ENCODE measurements at places on chromosomes 3 and 15.
A peak's percentile ranks its signal among the peaks of the same experiment; 100 is the strongest.

DNA sequence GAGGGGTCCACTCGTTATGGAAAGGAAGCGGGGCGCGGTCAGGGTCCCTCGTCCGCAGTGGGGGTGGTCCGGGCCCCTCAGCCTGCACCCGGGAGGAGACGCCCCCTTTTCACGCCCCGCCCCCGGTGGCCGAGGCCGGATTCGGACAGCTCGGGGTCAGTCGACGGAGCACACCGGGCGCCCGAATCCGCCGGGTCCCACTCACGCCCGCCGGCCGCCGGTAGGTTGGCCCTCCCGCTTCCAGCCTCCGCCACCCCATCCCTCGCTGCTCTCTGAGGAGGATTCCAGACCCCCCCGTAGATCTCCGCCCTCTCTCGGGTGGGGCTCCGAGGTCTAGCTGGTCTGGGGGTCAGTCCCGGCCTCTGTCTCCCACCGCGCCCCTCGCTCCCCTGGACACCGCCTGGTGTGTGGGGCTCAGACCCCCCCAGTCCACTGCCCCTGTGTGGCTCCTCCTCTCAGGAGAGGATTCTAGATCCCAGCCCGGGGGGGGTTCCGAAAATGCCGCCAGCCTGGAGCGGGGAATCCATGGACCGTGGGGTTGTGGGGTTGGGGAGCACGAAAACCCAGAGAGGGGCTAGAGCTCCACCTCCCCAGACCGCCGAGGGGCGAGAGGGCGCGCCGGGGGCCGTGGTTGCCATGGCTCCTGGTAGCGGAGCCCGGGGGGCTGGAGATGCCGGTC lies 725 bp downstream of the CHL1 start:
- no peak for DNase-seq

GRCh38 chr3:115239717-115240116 lies 92.6 kb upstream of the ZBTB20 start:
- peak; percentile 98 for DNase-seq

DNA sequence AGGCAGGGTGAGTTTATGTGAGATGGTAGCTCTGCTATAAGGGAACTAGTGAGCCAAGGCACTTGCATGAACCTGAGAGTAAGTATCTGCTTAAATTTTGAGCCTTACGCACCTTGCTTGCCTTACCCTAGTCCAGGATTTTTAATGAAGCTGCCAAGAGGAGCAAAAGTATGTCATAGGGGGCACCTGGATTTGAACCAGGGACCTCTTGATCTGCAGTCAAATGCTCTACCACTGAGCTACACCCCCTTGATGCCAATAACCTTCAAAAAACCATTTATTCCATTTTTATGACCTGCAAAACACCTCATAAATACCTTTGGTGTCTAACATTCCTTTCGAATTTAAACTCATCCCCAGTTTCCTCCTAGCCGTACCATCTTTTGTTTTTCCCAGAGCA lies 88.3 kb upstream of the ACP3 start:
- peak; percentile 18 for DNase-seq

- no peak for DNase-seq
Measured at GRCh38 chr15:70643106-70643782, 120.1 kb downstream of the UACA start.
